Panc1 (cell line): ENCODE measurements at places on chromosomes 6 and 20.

DNA sequence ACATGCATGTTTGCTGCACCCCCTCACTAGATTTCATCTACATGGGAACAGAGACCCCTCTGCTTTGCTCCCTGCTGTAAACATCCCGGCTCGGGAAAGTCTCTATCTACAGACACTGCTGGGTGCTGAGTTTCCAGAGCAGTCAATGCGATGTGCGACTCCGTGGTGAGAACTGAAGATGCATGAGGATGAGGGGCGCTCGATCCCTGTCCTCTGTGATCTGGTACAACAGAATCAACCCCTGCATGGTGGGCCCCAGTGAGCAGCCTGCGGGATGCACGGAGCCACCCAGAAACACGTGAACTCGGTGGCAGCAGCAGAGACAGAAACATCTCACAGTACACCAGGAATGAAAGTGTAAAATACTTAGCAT, 83.1 kb downstream of the THBS2 start:
- no peaks in the 10 kb centered on the region for H3K36me3 ChIP-seq
- DNase-seq, result no peak

- H3K4me3 ChIP-seq, result no peak overlapping the region
- no peaks in the 10 kb centered on the region for H3K36me3 ChIP-seq
- no peak for DNase-seq
- H3K4me1 ChIP-seq, result no peaks in the 10 kb centered on the region
These were observed 19.4 kb downstream of the TMEM200A start for GRCh38 chr6:130385064-130385695.

DNA sequence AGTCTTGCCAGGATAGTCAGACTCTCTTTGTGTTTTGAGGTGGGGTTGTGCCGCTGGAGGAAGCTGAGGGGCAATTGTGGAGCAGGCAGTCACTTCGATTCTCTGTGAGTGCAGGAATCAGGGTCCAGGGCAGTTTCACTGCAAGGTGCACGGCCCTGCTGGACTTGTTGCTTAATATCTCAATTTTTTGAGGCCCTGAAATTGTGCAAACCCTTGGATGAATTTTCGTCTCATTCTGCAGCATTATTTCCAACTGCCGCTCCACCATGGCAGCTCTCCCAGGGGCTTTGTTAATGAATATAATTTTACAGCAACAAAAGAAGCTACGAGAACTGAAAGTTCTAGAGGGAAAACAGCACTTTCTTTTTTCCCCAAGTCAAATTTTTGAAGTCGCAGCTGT, 531.9 kb downstream of the QKI start:
- no peaks in the 10 kb centered on the region for H3K4me1 ChIP-seq
- no peaks in the 10 kb centered on the region for H3K27me3 ChIP-seq
- no peaks in the 10 kb centered on the region for H3K36me3 ChIP-seq
- H3K4me3 ChIP-seq, result no peak overlapping the region

DNA sequence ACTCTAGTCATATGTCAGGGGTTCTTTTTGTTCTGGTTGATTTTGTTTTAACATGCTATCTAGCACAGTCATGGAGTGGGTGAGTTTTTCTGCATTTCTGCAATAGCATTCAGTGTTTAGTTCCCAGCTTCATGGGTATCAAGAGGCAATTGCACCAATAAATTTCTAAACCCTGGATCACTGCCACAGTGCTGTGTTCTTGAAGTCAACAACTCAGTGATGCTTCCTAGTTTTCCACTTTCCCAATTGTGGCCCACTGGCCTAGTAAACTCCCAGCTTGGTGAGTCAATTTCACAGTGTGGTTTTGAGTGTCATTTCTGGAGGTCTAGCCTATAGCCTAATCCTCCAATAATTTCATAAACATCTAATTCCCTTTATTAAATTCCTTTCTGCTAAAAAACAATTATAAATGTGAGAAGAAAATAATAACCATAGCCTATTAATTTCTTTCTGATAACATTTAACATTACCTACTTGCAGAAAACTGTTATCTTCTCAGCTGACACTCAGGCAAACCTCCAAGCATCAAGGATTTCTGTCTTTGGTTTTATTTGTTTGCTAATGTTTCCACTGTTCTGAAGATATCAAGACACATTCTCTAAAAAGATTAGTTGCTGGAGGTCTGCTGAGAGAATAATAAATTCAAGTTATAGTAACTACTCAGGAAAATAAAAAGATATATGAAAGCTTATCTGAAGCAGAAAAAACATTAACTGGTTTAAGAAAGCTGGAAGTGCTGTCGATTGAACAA, 89.9 kb downstream of the PDE7B start:
- H3K4me1 ChIP-seq, result peaks cover 5% of the 10 kb centered on the region; the same call in 1 of the 2 replicates
- DNase-seq, result no peak
- H3K36me3 ChIP-seq, result no peaks in the 10 kb centered on the region
- H3K27ac ChIP-seq, result no peak overlapping the region

DNA sequence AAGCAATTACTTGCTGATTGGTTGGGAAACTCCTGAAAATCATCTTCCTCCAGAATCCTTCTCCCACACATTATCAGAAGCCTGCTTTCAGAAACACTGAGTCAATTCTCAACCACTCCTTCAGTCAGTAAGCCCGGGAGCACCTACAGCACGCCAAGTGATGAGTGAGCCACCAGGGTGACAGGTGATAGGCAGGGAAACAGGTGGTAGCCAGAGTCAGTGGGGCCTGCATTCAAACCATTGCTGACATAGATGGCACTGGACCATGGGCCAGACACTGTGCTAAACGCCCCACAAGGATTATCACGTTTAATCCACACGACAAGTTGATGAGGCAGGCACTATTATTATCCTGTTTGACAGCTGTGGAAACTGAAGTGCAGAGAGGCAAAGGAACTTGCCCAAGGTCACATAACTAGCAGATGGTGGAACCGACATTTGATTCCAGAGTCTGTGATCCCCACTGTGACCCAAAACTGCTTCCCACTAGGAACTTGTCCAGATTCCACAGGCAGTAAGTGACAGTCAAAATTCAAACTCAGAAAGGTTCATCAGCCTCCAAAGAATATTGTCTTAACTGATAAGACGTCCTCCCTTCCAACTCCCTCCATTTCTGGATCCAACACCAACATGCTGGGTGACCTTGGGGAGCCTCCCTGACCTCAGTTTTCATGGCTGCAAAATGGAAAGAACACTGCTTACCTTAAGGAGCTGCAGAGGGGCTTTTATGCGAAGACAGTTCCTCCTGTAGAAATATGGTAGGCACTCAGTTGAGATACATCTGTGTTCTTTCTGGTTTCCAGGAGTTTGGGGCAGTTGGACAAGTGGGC, 23.9 kb upstream of the TOP1 start:
- H3K4me3 ChIP-seq, result no peak overlapping the region
- H3K36me3 ChIP-seq, result no peaks in the 10 kb centered on the region
- peaks cover 15% of the 10 kb centered on the region for H3K4me1 ChIP-seq
- no peaks in the 10 kb centered on the region for H3K27me3 ChIP-seq
- no peak for DNase-seq

DNA sequence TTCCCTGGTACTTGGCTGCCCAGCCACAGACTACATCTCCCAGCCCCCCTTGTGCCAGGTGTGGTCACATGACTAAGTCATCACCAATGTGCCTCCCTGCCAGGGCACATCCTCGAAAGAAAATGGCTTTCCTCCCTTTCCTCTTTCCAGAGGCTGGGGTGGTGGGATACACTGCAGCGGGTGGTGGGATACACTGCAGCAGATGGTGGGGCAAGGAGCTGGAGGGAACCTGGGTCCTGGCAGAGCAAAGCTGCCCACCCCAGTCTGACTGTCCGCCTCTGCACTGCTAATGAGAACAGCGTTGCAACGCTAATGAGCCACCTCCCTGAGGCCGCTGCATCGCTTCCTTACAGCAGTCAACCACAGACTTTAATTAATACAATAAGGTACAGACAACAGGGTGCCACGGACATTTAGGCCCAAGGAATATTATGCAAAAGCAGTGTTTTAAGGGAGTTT, 125.3 kb downstream of the PREX1 start:
- no peaks in the 10 kb centered on the region for H3K36me3 ChIP-seq
- DNase-seq, result no peak
- no peak overlapping the region for H3K27ac ChIP-seq
- no peak overlapping the region for H3K4me3 ChIP-seq
- H3K27me3 ChIP-seq, result no peaks in the 10 kb centered on the region

- no peak overlapping the region for H3K4me3 ChIP-seq
- peak overlapping the region; percentile 79 for H3K27ac ChIP-seq
- peaks cover 59% of the 10 kb centered on the region for H3K4me1 ChIP-seq
- H3K36me3 ChIP-seq, result no peaks in the 10 kb centered on the region
- H3K27me3 ChIP-seq, result no peaks in the 10 kb centered on the region
These were observed 20.2 kb upstream of the GATA5 start for GRCh38 chr20:62495749-62496567.

- H3K27me3 ChIP-seq, result no peaks in the 10 kb centered on the region
- no peaks in the 10 kb centered on the region for H3K36me3 ChIP-seq
- peaks cover 8% of the 10 kb centered on the region; the same call in 1 of the 2 replicates for H3K4me1 ChIP-seq
- no peak overlapping the region for H3K4me3 ChIP-seq
- DNase-seq, result no peak
These were observed 97.7 kb downstream of the ATG5 start for GRCh38 chr6:106227612-106228507.
